ENCODE measurements at places on chromosomes 11 and 22.

GRCh38 chr11:61027141-61027840 is 55.8 kb downstream of the CD6 start:
- no peak for DNase-seq

DNA sequence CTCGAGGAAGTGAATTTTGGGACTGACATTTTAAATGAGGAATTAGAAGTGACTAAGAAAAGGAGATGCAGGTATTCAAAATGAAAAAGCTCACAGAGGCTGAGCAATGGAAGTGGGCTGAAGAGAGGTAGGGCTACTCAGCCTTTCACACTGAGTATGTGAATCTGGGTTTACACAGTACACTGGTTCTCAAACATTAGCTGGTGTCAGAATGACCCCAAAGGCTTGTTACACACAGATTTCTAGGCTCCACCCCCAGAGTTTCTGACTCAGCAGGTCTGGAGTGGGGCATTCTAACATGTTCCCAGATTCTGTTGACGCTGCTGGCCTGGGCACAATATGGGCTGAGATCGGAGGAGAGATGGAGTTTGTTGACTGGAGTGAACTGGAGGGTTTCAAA is 32.8 kb downstream of the CADM1 start:
- DNase-seq = no peak

GRCh38 chr11:7576726-7577290 is 63.0 kb downstream of the PPFIBP2 start:
- no peak for DNase-seq

- DNase-seq = peak; percentile 6
These were observed 19.6 kb downstream of the FGF3 start for GRCh38 chr11:69799582-69799981.

GRCh38 chr11:103546236-103546635 is 437.0 kb downstream of the DYNC2H1 start:
- DNase-seq = peak; percentile 59

- DNase-seq = no peak
These were observed 6.5 kb downstream of the VSTM5 start for GRCh38 chr11:93843906-93844305.

GRCh38 chr11:122910775-122911174 is 28.2 kb downstream of the JHY start:
- peak; percentile 69 for DNase-seq

GRCh38 chr22:31947296-31947695 is 3.0 kb downstream of the YWHAH start:
- DNase-seq = peak; percentile 13

GRCh38 chr11:2511421-2512369 is 66.9 kb downstream of the KCNQ1 start:
- no peak for DNase-seq

DNA sequence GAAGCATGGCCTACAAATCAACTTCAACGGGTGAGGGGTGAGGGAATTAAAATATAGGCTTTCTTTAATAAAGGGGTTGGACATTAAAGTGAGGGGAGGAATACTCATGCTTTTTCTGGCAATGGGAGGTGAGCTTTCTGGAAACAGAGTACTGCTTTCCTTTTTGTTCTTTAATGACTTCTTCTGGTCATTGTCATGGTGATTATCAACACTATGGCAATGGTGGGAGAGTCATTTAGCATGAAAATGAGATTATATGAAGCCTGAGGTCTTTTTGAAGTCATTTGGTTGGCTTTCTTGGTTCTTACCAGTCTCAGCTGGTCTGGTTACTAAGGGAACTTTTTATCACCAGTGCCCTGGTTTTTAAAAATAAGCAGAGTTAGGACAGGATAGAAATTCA is 475.8 kb upstream of the LRRC4C start:
- no peak for DNase-seq

- no peak for DNase-seq
These were observed 169.8 kb downstream of the NELL1 start for GRCh38 chr11:20839231-20839630.

DNA sequence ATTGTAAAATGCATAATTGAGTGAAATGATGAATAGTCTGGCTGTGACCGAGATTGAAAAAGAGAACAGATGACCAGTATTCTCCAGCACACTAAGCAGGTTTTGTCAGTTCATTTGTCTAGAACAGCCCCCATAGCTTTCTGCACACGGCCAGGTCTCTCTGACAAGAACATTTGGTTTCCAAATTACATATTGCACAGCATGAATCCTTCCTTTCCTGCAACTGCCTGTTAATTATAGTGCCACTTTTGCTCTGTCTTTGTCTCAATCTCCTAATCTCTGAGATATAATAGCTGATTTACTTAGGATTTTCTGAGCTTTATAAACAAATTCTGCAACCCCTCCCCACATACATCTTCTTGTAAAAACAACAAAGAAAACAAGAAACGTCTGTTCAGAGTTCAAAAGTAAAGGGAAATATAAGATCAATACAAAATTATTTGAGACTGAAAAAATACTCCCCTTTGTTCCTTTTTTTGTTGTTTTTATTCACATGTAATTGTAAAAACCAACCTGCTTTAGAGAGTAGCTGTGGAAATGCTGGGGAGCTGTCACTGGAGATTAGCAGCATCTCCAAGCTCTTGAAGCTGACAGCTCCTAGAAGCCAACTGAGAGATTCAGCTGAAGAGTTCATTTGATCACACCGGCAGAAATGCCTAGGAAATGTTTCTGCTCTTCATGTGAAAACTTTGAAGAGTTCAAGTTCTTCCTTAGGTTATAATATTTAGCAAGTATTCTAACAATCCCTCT is 998.1 kb downstream of the DLG2 start:
- no peak for DNase-seq

DNA sequence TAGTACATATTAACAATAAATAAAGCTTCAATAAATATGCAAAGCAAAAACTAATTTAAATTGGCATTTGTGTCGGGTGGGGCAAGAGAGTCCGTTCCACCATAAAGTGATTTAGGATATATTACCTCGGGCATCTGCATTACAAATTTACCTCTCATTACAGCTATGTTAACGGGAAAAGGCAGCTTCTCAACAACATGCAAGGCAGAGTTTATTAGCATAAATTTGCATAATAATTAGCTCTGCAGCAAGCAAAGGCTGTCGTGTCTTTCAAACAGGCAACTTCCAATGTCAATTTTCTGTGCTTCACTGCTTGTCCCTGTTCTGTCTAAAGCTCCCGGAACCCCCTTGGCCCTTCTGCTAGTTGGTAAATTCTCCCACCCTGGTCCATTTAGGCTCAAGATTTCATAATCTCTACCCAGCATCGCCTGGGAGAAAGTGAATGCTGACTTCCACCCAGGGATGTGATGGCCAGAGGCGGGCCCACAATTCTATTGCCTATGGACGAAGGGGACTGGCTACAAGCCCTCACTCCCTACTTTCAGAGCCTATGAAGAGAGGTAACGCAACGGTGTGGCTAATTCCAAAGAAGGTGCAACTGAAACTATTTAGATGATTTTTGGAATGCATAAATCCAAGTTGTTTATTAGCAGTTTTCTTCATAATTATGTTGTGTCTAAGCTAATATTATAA is 462.1 kb downstream of the OPCML start:
- no peak for DNase-seq

DNA sequence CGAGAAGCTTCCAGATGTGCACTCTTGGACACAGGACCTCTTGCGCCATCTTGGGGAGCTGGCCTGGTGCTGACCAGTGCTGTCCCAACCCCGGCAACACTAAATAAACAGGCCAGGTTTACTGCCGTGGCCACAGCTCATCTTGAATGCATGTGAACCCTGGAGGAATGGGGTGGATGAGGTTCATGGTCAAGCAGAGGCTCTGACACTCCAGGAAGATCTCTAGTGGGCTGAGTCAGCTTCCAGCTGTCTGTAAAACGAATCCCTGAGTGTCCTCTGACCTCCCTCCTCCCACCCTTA is 51.8 kb downstream of the ALX4 start:
- no peak for DNase-seq

DNA sequence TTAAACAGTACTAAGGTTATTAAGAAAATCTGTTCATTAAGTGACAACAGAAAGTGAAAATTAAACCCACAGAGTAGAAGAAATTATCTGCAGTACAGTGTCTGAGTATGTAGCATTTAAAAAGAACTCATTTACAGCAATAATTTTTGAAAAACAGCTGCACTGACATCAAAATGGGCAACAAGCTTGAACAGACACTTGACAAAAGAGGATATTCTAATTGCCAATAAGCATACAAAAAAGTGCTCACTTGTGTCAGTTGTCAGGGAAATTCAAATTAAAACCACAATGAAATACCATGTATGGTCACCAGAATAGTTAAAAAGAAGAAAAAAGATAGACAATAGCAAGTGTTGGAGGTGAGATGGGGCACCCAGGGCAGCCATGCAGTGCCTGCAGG is 93.3 kb upstream of the LINC01488 start:
- DNase-seq = no peak

DNA sequence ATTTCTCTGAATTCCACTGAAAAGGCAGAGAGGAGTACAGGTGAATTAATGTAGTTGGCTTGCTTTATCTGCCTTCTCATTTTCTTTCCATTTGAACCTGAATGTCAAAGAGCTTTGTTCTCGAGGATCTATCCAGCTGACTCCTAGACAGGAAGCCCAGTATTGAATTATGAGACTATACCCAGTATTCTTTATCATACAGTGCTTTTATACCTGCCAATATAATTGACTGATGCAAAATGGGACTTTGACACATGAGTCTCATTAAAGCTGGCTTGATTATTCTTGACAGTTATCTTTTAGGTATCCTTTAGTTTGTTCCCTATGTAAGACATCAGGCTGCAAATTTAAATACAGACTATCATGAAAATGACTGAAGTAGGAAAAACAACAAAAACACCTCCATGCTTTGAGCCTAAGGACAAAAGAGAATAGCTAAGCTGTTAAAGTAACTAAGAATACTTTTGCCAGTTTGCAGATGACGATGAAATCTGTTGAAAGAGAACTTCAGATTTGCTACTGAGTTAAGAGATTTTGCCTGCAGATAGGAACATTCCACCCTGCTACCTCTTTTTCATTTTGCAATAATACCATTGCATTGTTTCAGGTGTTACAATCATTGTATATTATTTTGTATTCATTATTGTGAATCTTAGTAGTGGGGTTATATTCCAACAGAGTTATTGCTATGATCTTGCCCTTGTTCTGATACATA is 117.1 kb downstream of the ENTHD1 start:
- no peak for DNase-seq

DNA sequence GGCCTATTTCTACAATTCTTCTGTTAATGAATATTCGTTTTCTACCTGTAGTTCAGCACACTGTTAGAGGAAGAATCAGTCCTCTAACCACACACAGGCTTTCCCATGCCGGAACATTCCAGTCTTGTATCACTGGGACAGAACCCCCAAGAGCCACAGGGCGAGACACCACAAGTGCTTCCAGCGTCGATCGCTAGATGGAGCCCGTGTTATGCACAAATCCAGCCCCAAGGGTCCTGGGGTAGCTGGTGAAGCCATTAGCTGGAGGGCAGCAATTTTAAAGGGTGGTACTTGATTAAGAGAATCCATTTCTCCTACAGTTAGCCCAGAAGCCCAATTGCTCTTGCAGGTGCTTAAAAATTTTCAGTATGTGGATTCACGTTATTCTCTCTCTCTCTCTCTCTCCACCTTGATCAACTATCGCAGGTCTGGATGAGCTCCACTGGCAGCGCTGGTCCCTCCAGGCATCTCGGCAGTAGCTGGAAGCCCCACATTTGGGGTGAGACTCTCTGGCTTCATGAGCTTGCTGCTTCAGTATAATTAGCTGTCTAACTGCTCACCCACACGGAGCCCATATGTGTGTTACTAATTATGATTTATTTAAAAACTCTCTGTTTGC is 148.2 kb upstream of the SNX19 start:
- DNase-seq = peak; percentile 84

GRCh38 chr11:65363770-65364169 is 9.2 kb downstream of the TIGD3 start:
- DNase-seq = no peak

DNA sequence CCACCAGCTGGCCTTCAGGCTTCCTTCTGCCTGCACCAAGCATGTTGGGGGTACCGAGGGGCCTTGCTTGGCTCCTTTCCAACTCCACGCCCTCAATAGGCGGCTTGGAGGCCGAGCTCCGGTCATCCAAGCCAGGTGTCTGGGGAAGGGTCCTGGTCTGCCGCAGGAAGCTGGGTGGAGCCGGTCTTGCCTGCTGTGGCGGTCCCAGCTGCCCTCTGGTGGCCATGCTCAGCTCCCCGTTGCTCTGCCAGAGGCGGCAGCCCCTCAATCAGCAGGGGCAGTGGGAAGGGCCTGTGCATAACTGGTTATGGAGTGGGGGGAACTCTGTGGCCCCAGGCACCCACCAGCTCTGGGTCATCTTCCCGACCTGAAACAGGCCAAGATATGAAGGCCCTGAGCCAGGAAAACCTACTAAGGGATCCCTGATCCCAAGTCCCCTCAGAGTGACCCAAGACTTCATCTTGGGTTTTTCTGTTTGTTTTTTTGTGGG is 3.2 kb downstream of the ARVCF start:
- DNase-seq = peak; percentile 4

- DNase-seq = peak; percentile 51
These were observed 147.6 kb downstream of the MIAT start for GRCh38 chr22:26804911-26805539.

DNA sequence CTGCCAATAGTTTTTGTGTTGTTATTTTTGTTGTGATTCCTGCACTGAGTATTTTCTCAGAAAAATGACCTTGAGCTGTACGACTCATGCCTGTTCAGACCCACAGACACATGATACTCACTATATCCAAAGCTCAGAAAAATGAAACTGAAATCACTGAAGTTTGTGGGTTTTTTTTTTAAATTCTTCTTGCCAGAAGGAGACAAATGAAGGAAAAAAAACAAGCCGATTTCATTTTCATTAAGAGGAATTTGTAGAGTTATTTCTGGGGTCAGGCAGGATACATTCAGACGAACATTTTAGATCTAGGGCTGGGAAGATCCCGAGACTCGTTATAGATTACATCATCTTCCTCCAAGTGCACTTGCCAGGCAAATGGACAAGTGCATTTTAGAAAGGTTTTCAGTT is 60.4 kb downstream of the BMAL1 start:
- DNase-seq = no peak

DNA sequence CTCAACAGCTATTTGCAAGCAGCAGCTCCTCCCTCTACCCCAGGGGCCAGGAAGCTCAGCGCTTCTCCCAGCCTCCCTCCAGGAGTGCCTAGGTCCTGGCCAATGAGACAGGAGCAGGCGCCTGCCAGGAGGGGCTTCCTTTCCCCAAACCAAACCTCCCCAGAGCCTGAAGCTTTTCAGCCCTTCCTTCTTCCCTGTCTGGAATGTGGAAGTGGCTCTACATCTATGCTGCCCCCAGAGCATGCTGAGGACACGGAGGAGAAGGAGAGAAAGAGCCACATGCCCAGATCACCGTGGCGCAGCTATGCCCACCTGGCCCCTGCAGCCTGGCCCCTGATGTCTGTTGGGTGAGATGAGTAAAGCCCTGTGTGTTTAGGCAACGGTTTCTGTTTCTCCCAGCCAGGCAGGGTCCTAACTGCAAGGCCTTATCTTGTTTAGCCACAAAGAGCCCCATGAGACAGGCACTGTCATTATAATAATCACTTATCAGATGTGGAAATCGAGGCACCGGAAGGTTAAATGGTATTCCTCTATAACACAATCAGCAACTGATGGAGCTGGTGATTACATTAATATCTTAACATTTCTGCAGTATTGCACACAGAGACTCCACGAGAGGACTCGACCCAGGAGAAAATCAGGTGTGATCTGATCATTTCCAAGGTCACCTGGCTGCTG is 315.8 kb downstream of the CTTN start:
- no peak for DNase-seq

GRCh38 chr11:14125529-14125928 is 163.0 kb downstream of the SPON1 start:
- no peak for DNase-seq

- no peak for DNase-seq
These were observed 10.4 kb upstream of the C22orf39 start for GRCh38 chr22:19457828-19458428.

Data from NCI-H1105 treated with DMSO at 0.1 percent for 48 hours (cell line).